ENCODE measurements at places on chromosomes 13 and 19.
A peak's percentile ranks its signal among the peaks of the same experiment; 100 is the strongest.

DNA sequence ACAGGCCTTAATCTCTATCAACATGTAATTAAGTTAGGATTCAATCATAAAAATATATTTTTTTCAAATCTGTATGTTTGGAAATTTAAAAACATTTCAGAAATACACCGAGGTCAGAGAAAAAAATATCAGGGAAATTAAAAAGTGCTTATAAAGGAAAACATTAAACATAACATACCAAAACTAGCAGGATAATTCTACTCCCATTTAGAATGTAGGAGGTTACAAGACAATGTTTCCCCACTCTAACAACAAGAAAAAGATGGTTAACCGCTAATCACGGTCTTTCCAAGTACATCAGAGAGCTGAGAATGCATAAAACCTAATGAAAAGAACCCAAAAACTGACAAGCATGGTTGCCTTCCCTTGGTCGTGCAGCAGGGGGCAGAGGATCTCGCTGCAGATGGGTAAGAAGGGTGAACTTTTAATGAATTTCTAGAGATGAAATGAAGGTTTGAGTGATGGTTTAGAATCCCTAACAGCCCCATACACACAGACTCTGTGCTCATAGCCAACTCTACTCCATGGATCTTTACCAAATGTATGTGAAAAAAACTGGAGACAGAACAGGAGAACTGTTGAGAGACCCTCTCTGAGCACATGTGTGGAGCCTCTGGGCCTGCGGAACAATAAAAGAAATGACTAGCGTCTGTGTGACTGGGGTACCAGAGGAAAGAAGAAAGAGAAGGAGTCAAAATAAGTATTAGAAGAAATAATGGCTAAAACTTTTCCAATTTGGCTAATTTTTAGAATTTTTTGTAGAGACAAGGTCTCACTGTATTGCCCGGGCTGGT lies 51.3 kb upstream of the LSM14A start:
- DNase-seq, result peak; percentile 62

DNA sequence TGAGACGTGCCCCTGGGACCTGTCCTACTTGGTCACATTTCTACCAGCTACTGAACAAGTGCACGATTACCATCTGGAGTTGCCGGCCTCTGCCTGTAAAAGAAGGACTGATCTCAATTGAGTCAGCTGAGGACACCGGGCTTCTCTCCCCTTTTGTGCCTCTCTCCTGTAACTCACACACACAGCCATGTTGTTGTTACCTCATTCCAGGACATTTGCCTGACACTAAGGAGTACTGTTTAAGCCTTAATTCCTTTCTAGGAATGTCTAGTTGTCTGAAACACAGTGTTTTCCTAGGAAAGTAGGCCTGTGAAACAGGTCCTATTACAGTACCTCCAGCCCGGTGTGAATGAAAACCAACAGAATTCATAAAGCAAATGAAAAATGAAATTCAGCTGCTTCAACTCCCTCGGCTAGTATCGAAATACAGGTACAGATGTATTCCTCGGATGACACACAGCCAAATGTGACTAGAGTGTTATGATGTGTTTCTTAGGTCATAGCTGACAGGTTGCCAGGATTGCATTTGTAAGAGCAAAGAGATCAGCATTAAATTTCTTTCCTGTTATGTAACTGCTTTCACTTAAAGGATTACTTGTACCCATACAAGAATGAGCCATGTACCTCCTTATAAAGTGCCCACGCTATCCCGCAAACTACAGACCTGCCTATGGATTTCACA lies 152.0 kb upstream of the IRS2 start:
- no peak for DNase-seq

- DNase-seq, result no peak
Observed at GRCh38 chr13:29749401-29750182, 100.8 kb downstream of the UBL3 start.

DNA sequence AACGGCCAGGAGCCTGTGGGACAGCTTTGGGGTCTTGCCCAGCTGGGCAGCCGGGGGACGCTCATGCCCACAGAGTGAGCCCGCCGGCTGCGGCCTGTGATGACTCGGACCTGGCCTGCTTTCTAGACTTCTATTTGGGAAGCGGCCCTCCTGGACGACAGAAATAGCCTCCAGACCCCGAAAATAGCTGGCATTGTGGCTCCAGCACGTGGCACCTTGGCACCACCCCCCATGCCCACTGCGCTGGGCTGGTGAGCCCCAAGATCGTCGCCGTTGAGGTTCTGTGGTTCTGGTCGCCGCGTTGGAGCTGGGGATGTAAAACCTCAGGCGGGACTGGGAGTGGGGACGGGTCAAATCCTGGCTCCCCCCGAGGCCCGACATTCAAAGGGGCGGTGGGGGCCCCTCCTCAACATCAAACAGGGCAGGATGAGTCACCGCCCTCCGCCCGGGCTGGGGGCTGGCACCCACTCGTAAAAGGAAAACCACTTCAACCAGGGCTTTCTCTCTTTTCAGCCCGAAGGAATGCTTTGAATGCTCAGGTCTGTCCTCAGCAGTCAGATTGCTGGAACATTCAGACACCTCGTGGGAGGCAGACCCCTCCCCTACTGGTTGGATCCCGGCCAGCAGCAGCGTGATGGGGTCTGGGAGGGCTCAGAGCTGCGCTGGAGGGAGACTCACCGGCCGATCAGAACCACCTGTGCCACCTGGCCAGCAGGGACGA lies 42.1 kb downstream of the GADD45B start:
- no peak for DNase-seq

DNA sequence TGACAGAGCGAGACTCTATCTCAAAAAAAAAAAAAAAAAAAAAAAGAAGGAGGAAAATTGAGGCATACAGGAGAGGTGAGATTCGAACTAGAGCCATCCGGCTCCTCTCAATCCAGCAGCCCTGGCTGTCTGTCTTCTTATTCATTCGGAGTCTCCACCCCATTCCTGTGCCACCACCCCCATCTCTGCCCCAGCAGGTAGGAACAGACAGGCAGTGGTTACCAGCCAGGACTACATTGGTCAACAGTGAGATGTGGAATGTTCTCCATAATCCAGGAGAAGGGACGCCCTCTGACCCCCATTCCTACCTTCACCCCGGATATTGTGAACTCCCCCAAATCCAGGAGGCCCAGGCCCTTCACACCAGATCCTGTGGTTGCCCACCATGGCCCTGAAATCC lies 6.6 kb upstream of the S1PR2 start:
- no peak for DNase-seq

DNA sequence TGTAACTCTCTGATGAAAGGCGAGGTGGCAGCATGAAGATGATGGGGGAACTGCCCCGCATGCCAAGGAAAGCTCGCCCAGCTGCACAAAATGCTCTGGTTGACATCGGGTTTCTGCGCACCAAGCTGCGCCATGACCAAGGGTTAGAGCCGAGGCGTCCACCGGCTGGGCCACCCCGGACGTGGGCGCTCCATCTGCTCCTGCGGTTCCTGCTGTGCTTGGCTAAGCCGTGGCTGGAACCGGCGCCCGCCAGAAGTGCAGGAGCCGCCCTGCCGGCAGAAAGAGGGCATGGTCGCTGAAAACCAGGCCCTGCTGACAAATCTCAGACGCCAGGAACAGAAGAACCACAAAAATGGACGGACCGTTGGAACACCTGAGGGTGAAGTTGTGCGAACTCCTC lies 57.9 kb downstream of the ZNF100 start:
- no peak for DNase-seq

GRCh38 chr19:51448411-51449016 lies 9.7 kb downstream of the SIGLEC8 start:
- no peak for DNase-seq

GRCh38 chr13:80688593-80688992 lies 347.7 kb upstream of the SPRY2 start:
- no peak for DNase-seq

DNA sequence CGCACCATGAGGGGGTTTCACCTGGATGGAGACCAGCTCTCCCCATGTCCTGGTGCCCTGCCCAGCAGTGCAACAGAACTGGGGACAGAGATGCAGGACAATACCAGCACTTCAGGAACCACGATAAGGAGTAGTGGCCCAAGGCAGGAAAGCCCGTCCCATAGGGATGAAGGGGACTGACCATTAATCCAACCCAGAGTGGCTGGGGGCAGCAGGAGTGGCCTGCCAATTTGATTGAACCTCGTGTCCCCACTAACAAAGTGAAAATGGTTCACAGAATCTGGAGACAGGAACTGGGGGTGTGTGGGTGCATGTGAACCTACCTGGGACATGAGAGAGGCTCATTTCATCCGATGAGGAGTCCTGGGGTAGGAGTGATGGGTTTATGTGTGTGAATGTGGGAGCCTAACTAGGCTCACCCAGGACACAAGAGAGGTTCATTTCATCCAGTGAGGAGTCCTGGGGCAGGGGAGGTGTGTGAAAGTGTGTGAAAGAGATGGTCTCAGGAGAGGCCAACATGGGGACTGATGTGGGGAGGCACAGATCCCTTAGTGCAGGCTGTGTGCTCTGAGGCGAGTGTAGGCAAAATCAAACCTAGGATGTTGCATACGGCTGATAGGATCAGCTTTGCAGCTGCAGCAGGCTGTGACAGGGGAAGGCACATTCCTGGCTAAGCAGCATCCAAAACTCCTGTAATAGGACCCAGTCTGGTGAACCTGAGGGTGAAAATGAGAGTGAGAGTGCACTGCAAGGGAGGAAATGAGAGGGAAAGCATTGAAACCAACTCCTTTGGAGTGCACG lies 98.2 kb downstream of the ZNF429 start:
- no peak for DNase-seq
